ENCODE measurements at places on chromosomes 2 and 18.
A peak's percentile ranks its signal among the peaks of the same experiment; 100 is the strongest.

- DNase-seq, result no peak
Observed at GRCh38 chr2:237030382-237030781, 55.3 kb upstream of the COPS8 start.

GRCh38 chr2:231769170-231770136, 11.6 kb downstream of the PDE6D start:
- DNase-seq, result no peak

GRCh38 chr18:23283916-23284430, 148.7 kb downstream of the CABLES1 start:
- DNase-seq, result no peak

DNA sequence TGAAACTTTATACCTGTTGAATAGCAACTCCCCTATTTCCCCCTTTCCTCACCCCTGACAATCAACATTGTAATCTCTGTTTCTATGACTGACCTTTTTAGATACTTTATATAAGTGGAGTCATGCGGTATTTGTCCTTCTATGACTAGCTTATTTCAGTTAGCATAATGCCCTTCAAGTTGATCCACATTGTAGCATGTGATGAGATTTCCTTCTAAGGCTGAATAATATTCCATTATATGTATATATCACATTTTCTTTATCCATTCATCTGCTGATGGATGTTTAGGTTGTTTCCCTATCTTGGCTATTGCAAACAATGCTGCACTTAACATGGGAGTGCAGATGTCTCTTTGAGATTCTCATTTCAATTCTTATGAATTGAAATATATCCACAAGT, 9.5 kb downstream of the FASTKD2 start:
- DNase-seq, result no peak

DNA sequence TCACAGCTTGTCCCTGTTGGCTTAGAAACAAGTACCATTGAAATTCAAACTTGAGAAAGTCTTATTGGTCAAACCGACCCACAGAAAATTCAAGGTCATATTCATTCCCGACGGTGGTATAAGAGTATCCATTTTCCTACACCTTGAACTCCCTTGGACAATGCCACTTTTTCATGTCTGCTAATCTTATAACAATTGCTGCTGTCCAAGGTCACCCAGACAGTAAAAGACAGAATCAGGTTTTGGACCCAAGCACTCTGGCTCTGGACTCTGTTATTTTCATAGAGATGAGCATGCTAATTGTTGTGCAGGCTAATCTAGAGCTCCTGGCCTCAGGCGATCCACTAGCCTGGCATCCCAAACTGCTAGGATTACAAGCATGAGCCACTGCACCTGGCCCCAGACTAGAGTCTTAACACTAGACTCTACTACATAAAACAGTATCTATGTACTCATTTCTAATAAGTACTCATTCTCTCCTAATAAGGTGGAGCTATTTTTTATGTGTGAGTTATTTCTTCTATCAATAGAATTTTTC, 57.8 kb downstream of the C2orf76 start:
- no peak for DNase-seq

DNA sequence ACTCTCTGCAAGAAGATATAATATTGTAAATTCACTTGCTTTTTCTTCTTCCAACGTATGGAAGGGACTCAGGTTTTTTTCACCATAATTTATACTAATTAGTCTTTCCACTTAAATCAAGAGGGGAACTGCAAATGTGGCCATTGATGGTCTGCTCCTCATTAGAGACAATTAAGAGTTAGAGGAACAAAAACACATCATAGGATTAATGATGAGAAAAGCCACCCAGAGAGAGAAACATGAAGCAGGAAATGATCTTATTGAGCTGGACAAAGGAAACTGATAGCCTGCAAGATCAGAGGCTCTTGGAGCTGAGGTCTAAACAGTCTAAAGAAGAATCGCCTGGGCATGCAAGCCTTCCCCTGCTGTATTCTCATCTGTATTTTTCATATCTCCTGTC, 151.2 kb upstream of the NRP2 start:
- DNase-seq, result no peak

DNA sequence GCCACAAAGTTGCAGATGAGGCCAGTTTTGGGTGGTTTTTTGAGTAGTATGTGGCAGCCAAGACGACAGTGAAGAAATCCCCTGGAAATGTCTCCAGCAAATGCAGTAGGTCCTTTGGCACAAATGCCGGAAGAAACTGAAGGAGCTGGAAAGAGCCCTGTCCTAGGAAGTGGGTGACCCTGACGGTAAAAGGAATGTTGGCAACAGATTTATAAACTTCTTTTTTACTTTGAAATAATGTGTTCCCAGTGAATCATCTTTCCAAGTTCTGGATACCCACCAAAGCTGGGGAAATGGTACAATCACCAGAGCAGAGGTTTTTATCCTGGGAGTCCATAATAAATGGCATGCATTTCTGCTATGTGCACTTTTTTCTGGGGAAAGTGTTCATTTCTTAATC, 112.9 kb downstream of the CSRNP3 start:
- peak; percentile 23 for DNase-seq

DNA sequence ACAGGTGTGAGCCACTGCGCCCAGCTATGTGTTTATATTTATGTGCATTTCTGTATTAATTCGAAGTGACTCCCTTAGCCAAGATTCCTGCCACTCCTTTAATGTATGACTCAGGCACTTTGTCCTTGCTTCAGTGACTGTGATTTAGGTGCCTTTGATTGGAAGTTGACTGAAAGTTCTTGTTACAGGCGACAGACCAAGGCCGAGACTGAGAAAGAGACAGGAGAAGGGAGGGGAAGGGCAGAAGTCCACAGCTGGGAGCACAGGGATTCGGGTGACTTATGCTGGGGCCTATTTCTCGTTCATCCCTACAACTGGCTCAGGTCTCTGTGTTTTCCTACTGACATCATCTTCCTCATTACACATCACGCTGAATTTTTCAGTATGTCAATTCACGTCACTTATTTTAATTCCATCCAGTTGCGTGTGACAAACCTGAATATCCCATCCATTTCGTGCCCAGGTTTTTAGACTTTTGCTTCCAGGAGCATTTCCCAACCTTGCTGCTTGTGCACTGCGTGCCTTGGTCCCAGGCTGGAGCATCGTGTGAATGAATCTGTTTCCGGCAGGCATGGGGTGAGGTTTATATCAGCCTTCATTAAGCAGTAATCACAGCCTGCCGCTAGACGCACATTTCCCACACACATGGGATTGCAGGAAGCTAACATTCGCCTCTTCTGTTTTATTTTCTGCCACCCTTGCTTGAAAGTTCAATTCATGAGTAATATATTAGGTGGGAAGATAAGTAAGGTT, 42.4 kb downstream of the TMEM18 start:
- no peak for DNase-seq

DNA sequence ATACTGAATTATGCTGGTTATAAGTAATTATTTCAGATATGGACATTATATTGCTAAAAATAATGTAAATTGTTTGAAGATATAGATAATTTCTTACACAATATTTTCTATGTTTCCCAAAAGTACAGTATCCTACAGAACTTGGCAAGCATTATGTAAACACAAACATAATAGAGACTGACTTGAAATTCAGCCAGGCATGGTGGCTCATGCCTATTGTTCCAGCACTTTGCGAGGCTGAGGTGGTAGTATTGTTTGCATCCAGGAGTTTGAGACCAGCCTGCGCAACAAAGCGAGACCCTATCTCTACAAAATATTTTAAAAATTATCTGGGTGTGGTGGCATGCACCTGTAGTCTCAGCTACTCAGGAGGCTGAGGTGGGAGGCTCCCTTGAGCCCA, 1300.5 kb upstream of the DDX18 start:
- no peak for DNase-seq

DNA sequence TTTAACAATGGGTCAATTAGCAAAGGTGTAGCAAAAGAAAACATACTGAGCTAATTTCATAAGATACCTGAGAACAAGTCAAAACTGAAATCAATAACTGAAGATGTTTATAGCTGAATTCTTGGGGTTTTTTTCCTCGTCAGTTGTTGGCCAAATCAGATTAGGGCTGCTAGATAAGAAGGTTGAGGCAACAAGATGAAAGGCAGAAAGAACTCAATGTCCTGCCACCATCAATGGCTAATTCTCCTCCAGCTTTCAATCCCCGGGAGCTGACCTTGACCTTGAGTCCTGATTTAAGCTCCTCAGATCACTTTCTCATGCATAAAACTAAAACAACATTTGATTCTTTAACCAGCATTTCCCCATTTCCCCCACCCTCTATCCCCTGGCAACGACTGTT, 61.8 kb downstream of the MREG start:
- no peak for DNase-seq

GRCh38 chr2:98308068-98308467, 38.2 kb upstream of the CNGA3 start:
- no peak for DNase-seq

- no peak for DNase-seq
Observed at GRCh38 chr2:31337197-31337596, 77.3 kb downstream of the XDH start.

GRCh38 chr18:70074116-70074515, 126.4 kb upstream of the CD226 start:
- no peak for DNase-seq

DNA sequence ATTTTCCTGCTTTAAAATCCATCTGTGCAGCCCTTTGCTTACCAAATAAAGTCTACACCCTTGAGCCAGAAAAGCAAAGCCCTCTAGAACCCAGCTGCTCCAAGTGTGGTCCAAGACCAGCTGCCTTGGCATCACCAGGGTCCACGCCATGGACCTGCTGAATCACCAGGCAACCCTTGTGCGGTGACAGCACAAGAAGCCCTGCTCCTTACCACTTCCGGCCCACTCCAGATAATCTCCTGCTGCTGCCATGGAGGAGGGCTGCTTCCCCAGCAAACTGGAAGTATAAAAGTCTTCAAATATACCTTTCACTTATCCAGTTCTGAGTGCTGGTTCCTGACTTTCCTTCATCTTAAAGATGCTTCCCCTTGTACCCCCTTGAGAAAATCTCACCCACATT, 106.0 kb upstream of the PKDCC start:
- no peak for DNase-seq

- no peak for DNase-seq
Observed at GRCh38 chr18:61198486-61198885, 134.7 kb upstream of the CDH20 start.

DNA sequence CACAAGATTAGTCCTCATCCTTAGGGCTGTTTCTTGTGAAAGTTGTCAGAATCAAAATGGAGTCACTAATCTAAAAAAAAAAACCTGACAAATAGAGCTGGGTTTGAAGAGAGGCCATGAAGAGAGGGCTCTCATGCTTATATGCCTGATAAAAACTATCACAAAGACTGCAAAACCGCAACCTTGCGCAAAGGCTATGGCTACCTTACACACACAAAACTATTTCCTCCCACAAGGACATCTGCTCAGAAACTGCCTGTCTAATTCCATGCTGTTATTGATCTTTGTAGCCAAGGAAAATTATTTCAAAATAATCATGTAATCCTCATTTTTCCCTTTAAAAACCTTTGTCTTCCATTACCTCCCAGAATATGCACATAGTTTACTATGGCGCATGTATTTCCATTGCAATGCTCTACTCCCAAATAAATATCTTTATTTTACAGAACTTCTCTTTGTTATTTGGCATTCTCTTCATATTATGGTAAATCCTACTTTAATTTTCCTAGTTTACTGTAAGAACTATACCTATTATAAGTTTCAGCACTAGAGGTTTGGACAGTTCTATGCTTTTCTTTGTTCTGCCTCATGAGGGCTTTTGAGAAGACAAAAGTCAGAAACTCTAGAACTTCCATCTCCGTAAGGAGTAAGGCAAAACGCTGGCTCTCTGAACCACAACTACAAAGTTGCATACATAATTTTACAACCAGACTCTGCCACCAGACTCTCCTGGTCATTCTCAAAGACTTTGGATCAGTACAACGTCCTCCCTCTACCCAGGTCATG, 9.6 kb upstream of the DPYSL5 start:
- no peak for DNase-seq

- no peak for DNase-seq
Observed at GRCh38 chr18:49743117-49743567, 70.2 kb downstream of the ACAA2 start.

- no peak for DNase-seq
Observed at GRCh38 chr2:75641587-75641986, 5.0 kb upstream of the MRPL19 start.

DNA sequence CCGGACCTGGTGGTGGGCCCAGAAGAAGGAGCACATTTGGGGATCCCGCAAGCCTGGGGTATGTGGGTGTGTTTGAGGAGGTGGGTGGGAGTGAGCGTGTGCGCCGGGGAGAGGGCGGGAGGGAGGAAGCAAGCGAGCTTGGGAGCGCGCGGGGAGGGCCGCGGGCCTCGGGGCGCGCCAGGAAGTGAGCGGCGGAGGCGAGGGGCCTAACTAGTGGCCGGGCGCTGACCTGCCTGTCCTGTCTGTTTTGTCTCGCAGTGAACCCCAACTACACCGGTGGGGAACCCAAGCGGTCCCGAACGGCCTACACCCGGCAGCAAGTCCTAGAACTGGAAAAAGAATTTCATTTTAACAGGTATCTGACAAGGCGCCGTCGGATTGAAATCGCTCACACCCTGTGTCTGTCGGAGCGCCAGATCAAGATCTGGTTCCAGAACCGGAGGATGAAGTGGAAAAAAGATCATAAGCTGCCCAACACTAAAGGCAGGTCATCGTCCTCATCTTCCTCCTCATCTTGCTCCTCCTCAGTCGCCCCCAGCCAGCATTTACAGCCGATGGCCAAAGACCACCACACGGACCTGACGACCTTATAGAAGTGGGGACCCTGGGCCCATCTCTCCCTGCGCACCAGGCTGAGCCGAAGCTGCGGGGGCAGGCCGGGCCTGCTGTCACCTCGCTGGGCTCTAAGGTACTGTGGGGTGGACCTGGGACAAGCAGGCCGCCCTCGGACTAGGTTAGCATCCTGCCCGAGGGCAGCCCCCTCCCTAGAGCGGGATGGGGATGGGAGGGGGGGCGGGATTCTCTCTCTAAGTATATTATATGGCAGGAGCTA, 1.2 kb downstream of the HOXD4 start:
- no peak for DNase-seq

GRCh38 chr2:10042301-10043161, 819 bp upstream of the KLF11 start:
- DNase-seq, result peak; percentile 26

DNA sequence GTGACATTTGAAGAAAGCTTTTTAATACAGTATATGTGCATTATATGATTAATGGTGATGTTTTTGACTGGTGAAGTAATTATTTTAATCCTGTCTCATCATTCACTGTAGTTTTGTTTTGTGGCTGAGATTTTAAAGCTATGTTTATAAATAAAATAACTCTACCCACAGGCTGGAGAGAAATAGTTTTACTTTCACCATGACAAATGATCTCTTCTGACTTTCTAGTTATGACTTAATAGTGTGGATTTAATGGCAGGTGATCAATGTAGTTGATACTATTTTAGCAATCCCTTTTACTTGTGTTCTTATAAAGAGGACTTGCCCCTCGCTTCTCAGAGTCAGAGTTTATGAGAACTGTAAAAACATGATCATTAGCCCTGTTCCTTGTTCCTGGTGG, 289.5 kb upstream of the SIX3 start:
- no peak for DNase-seq

DNA sequence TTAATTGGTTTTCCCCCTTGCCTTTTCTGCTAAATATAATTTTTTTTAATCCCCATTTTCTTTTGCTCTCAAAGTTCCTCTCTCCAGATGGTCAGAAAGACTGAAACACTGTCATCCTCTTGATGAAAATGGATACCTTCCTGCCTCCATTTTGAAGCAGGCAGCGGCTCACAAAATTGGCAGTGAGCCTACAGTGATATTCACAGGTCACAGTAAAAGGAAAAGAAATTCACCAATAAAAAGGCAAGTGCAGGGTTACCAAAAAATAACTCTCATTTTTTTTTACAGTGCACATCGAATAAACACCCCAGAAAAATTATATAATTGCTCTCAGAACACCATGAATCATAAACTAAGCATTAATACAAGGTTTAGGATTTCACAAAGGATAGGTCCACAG, 307.5 kb downstream of the TCF4 start:
- no peak for DNase-seq
